ENCODE measurements at places on chromosomes 16 and 17.
A peak's percentile ranks its signal among the peaks of the same experiment; 100 is the strongest.

- no peak overlapping the region for H3K4me3 ChIP-seq
- H3K36me3 ChIP-seq, result peaks cover 15% of the 10 kb centered on the region
- H3K27me3 ChIP-seq, result no peaks in the 10 kb centered on the region
- H3K27ac ChIP-seq, result no peak overlapping the region
Observed at GRCh38 chr17:4859816-4860625, 26.9 kb downstream of the MINK1 start.

GRCh38 chr17:50129728-50130558, at the start of gene SAMD14:
TSS of gene SAMD14 (minus strand) at chr17:50130160. CDS start at chr17:50124959, 5,201 bp downstream.
- H3K4me1 ChIP-seq, result peaks cover 24% of the 10 kb centered on the region
- H3K4me3 ChIP-seq, result no peak within 1 kb of the TSS
- H3K27ac ChIP-seq, result no peak within 1 kb of the TSS

GRCh38 chr16:12672986-12673385, 130.7 kb downstream of the CPPED1 start:
- no peak for DNase-seq
- no peaks in the 10 kb centered on the region for H3K27me3 ChIP-seq
- H3K36me3 ChIP-seq, result peaks cover 35% of the 10 kb centered on the region
- peaks cover 7% of the 10 kb centered on the region for H3K4me1 ChIP-seq
- no peak overlapping the region for H3K27ac ChIP-seq

DNA sequence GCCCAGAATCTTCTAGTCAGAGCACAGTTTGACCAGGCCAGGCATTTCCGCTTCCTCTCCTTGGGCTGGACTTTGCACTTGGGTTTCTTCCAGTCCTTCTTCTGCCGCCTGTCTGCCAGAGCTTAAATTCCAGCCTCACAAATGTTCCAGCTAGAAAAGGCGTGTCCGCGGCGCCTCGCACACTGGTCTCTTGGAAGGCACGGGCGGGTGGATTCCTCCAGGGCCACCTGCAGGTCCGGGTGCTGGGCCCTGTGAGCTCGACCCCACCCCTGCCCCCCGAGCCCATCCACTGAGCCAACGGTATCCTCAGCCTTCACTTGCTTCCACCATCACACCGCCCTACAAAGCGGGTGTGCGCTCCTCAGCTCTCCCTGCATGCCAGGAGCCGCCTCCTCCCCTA, 2026.5 kb downstream of the TP53TG3F start:
- no peaks in the 10 kb centered on the region for H3K4me1 ChIP-seq
- no peaks in the 10 kb centered on the region for H3K27me3 ChIP-seq
- no peak overlapping the region for H3K27ac ChIP-seq
- DNase-seq, result no peak

DNA sequence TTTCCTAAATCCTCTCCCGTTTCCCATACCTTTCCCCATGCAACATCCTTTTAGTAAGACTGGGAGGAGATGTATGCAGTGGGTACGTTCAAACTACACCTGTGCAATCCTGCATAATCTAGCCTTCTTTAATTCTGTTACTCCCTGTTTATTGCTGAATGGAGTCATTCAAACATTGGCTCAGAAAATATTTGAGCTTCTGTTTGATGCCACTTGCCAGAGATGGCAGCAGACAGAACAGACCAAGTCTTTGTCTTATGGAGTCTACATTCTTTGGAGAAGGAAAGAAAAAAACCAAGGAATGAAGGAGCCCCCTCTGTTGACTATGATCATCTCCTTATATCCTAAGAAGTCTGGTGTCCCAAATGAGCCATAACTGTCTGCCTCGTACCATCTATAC, 288.8 kb downstream of the HAPSTR1 start:
- H3K27me3 ChIP-seq, result no peaks in the 10 kb centered on the region
- H3K4me1 ChIP-seq, result peaks cover 5% of the 10 kb centered on the region
- no peak overlapping the region for H3K27ac ChIP-seq
- no peak overlapping the region for H3K4me3 ChIP-seq

- no peak overlapping the region for H3K4me3 ChIP-seq
- peaks cover 2% of the 10 kb centered on the region for H3K27me3 ChIP-seq
- H3K27ac ChIP-seq, result no peak overlapping the region
Observed at GRCh38 chr16:86733546-86734254, 155.4 kb downstream of the FOXL1 start.

- no peaks in the 10 kb centered on the region for H3K27me3 ChIP-seq
- DNase-seq, result no peak
- peaks cover 21% of the 10 kb centered on the region for H3K36me3 ChIP-seq
- H3K4me1 ChIP-seq, result no peaks in the 10 kb centered on the region
- H3K4me3 ChIP-seq, result no peak overlapping the region
Observed at GRCh38 chr17:83006515-83007455, 72.6 kb upstream of the METRNL start.

DNA sequence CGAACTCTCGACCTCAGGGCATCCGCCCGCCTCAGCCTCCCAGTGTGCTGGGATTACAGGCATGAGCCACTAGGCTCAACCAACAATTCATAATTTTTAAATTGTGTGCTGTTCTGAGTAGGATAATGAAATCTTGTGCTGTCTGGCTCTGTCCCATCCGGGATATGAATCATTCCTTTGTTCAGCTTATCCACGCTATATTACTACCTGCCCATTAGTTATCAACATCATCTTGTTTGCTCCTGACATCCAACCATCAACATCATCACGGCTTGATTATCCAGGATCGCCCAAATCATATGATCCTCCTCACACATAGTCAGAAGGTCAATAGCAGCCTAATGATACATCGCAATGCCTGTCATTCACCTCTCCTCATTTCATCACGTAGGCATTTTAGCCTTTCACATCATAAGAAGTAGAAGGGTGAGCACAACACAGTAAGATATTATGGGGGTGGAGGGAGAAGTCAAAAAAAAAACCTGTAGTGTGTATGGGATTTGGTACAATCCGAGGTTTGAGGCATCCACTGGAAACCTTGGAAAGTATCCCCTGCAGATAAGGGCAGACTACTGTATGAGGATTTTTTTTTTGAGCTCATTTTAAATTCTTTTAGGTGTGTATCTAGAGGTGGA, 77.0 kb upstream of the SIAH1 start:
- H3K4me3 ChIP-seq, result no peak overlapping the region
- no peak overlapping the region for H3K27ac ChIP-seq
- H3K4me1 ChIP-seq, result peaks cover 21% of the 10 kb centered on the region
- no peak for DNase-seq
- H3K27me3 ChIP-seq, result no peaks in the 10 kb centered on the region

DNA sequence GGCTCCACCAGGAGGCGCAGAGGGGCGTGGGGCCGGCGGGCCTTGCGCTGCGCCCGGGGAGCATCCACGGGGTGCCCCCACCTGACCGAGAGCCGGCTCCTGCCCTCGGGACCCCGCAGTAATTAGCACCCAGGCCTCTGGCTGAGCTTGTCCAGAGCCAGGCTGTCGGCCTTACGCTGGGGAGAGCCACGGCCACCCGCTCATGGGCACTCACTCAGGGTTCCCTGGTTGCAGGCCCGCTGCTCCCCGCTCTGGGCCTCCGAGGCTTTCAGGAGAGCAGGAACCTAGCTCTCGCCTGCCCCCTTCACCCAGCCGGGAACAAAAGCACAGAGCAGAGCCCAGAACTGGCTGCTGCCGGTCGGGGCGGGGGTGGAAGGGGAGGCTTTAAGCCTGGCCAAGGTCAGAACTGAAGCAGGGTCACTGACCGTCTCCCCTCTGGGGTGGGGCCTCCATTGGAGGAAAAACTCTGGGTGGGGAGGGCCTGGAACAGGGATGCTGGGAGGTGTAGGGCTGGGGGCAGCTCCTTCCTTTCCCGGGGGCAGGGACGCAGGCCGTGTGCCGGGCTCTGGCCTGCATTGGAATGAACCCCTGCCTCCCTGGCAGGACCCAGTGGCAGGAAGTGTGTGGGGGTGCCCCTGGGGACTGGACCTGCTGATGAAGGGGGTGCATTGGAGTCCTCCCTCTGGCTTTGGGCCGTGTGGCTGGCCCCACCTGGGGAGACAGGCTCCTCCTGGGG, 12.3 kb downstream of the GLIS2 start:
- peaks cover 15% of the 10 kb centered on the region for H3K27me3 ChIP-seq
- H3K27ac ChIP-seq, result no peak overlapping the region
- no peaks in the 10 kb centered on the region for H3K36me3 ChIP-seq
- peak; percentile 53 for DNase-seq

- H3K36me3 ChIP-seq, result no peaks in the 10 kb centered on the region
- peaks cover 7% of the 10 kb centered on the region for H3K4me1 ChIP-seq
- H3K27me3 ChIP-seq, result no peaks in the 10 kb centered on the region
- H3K27ac ChIP-seq, result no peak overlapping the region
Observed at GRCh38 chr16:78094166-78094565, 5.3 kb upstream of the WWOX start.

DNA sequence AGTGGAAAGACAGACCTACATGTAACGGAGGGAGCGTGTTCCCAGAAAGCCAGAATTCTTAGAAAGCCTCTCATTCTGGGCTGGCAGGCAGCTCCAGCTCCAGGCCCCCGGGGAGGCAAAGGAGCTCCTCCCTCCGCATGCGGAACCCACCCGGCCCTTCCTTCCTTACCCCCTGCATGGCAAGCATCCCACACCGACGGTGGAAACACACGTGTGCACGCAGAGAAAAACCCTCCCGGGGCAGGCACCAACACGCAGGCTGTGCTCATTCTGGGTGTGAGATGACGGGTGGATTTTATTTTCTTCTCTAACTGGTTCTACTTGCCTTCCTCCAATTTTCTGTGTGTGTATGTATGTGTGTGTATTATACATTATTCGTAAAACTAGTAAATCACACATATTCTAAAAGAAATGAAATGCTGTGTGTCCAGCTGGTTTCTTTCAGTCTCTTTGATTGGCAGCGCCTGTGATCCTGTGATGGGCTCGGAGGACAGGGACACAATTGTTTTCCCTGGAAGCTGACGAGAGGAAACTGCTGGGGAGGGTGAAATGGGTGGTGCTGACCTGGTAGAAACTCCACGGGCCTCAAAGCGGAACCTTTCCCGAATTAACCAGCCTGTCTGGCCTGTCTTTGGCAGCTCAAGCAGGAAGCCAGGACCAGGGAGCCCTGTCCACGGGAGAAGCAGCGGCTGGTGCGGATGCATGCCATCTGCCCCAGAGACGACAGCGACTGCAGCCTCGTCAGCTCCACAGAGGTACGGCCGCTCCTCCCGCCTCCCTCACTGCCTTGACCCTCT, 22.2 kb downstream of the CARD14 start:
- no peak for DNase-seq
- H3K4me3 ChIP-seq, result no peak overlapping the region
- H3K27ac ChIP-seq, result no peak overlapping the region
- H3K36me3 ChIP-seq, result no peaks in the 10 kb centered on the region
- no peaks in the 10 kb centered on the region for H3K27me3 ChIP-seq

- no peak overlapping the region for H3K4me3 ChIP-seq
- H3K27ac ChIP-seq, result no peak overlapping the region
- H3K36me3 ChIP-seq, result peaks cover 86% of the 10 kb centered on the region
- no peaks in the 10 kb centered on the region for H3K27me3 ChIP-seq
- H3K4me1 ChIP-seq, result no peaks in the 10 kb centered on the region
Observed at GRCh38 chr16:69838489-69838888, 76.4 kb downstream of the WWP2 start.

GRCh38 chr17:63124536-63124935, 158.5 kb downstream of the TANC2 start:
- H3K36me3 ChIP-seq, result no peaks in the 10 kb centered on the region
- DNase-seq, result no peak
- H3K4me3 ChIP-seq, result no peak overlapping the region
- no peak overlapping the region for H3K27ac ChIP-seq

- DNase-seq, result no peak
- H3K36me3 ChIP-seq, result no peaks in the 10 kb centered on the region
- no peak overlapping the region for H3K4me3 ChIP-seq
- H3K4me1 ChIP-seq, result no peaks in the 10 kb centered on the region
- H3K27me3 ChIP-seq, result no peaks in the 10 kb centered on the region
Observed at GRCh38 chr16:78396046-78396445, 296.6 kb downstream of the WWOX start.

DNA sequence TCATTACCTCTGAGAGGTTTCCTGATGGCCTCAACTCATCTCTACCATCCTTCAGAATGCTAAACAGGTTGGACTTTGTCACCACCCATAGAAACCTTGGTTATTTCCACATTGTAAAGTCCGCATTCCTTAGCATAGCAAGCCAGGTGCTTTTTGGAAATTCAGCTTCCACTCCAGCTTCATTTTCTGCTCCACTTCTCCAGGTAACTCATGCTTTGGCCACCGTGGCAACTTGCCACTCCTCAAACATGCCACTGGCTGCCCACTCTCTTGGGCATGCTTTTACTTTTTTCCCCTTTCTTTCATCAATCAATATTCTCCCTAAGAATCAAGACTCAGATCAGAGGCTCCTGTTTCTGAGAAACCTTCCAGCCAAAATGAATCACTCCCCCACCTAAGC, 203.3 kb downstream of the CA10 start:
- H3K27ac ChIP-seq, result no peak overlapping the region
- H3K27me3 ChIP-seq, result no peaks in the 10 kb centered on the region
- DNase-seq, result no peak
- H3K36me3 ChIP-seq, result no peaks in the 10 kb centered on the region

- H3K36me3 ChIP-seq, result no peaks in the 10 kb centered on the region
- H3K27me3 ChIP-seq, result no peaks in the 10 kb centered on the region
- no peak overlapping the region for H3K4me3 ChIP-seq
- DNase-seq, result peak; percentile 81
- H3K4me1 ChIP-seq, result peaks cover 36% of the 10 kb centered on the region
Observed at GRCh38 chr16:47018223-47018891, 44.9 kb upstream of the DNAJA2 start.

GRCh38 chr16:2030036-2030435, 3.3 kb downstream of the NHERF2 start:
- no peaks in the 10 kb centered on the region for H3K36me3 ChIP-seq
- H3K4me3 ChIP-seq, result no peak overlapping the region
- no peak overlapping the region for H3K27ac ChIP-seq
- peaks cover 11% of the 10 kb centered on the region for H3K27me3 ChIP-seq

- no peak for DNase-seq
- no peak overlapping the region for H3K4me3 ChIP-seq
- H3K27me3 ChIP-seq, result no peaks in the 10 kb centered on the region
- peaks cover 22% of the 10 kb centered on the region for H3K36me3 ChIP-seq
- H3K27ac ChIP-seq, result peak overlapping the region; percentile 22
Observed at GRCh38 chr16:15988268-15989013, 39.0 kb downstream of the ABCC1 start.

DNA sequence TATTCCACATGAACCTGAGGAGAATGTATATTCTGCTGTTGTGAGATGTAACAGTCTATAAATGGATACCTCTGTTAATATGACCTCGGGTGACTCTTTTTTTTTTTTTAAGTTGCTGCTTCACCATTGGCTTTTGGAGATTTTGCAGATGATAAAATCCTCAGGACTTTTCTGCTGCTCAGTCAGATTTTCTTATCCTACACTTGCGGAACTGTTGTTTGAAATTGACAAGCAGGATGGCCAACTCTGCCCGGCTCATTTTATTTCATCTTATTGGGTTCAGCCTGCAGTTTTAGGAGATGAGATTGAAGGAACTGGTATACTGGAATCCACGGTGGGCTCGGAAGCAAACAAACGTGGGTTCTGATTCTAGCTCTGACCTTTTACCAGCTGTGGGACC, 19.3 kb downstream of the IL4R start:
- DNase-seq, result no peak
- no peak overlapping the region for H3K4me3 ChIP-seq
- peaks cover 52% of the 10 kb centered on the region for H3K36me3 ChIP-seq
